ENCODE measurements at places on chromosomes 2 and 18.

GRCh38 chr2:240376739-240377138, 58.7 kb upstream of the GPC1 start:
- no peak for DNase-seq

DNA sequence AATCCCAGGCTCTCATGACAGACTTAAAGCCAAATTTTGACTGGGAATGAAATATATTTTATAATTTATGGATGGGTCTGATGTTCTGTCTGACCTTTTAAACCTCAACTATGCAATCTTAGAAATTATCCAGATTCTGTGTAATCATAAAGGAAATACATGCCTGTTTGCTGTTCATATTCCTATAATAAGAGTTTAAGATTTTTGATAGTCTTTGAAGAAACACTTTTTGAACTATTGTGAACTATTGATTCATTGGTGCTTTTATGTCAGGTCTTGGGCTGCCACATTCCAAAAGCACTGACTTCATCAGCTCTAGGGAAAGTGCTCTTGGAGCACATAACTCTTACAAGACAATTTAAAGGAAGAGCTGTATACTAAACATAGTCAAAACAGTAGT, 64.2 kb downstream of the CCDC150 start:
- DNase-seq: peak; percentile 66

- no peak for DNase-seq
Observed at GRCh38 chr18:61742565-61743429, 150.0 kb downstream of the RNF152 start.

GRCh38 chr2:228798458-228799207, 472.5 kb downstream of the PID1 start:
- DNase-seq: peak; percentile 26

GRCh38 chr2:25567406-25567805, 106.0 kb downstream of the DTNB start:
- DNase-seq: peak; percentile 54

DNA sequence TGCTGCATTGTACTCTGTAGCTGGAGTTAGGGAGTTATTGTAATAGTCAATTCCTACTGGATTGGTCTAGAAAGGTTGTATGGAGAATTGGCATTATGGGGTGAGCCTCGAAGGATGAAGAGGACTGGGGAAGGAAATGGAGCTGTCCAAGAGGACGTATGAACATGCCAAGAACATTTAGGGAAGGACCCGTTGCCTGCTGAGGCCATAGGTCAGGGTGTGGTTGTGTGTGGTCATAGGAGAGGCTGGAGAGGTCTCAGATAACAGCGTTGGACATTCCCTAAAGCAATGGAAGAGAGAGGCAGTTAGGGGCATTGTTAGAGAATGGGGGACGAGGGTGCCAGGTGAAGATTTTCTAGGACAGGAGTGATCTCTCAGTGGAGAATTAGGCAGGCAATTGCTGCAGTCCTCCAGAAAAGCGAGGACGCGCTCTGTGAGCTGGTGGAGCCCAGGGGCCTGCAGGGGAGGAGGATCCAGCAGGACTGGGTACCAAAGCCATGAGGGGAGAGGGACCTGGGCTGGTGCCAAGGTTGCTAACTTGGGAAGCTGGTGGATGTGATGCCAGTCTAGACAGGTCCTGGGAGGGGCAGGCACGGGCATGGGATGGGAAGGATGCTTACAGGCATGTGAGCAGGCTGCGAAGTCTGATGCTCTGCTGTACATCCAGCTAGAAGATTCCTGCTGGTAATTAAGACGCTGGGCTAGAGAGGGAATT, 9.4 kb upstream of the PSD4 start:
- DNase-seq: no peak
